ENCODE measurements at places on chromosomes 1 and 21. TPM values are rescaled to one million over a fixed set of nuclear protein-coding genes. Genes with fewer than 3 reads are reported as not detected.

The SLAMF7 gene
- total RNA-seq, result not detected

The ARHGAP29 gene
- total RNA-seq, result 262 TPM

The DEGS1 gene
- total RNA-seq, result 50.5 TPM

The SPRR2D gene
- total RNA-seq, result not detected

Data from bladder microvascular endothelial cell (primary cell).